Gastroesophageal sphincter (tissue), 4 donors: ENCODE measurements at places on chromosomes 3 and 15.

- ATAC-seq = no peak
These were observed 87.5 kb upstream of the LINGO1 start for GRCh38 chr15:77720173-77720572.

- ATAC-seq = no peak
These were observed 62.8 kb downstream of the SLCO2A1 start for GRCh38 chr3:133966954-133967353.

- ATAC-seq = no peak
These were observed 6.7 kb upstream of the FETUB start for GRCh38 chr3:186633481-186633880.

- no peak for ATAC-seq
These were observed 1.6 kb upstream of the NTRK3 start for GRCh38 chr15:88258093-88258641.

GRCh38 chr3:24765399-24765798, 270.7 kb upstream of the THRB start:
- ATAC-seq = no peak

DNA sequence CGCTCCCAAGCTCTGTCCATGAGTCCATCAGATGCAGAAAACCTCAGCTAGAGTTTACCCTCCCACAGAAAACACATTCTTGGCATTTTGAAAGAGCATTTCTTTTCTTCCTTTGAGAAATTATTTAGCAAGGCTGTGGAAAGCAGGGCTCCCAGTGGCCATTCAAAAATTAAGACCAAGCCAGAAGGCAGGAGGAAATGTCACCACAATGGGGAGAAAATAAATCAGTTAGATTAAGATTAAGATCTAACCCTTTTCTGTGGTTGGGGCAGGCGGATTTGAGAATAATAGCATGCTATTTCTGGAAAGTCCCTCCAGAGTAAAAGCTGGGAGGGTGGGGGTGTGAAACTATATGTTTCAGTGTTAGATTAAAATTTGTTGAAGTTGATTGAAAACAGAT, 20.2 kb downstream of the LRIG1 start:
- no peak for ATAC-seq

GRCh38 chr3:172750069-172750367, 508 bp upstream of the ECT2 start:
- no peak for ATAC-seq

DNA sequence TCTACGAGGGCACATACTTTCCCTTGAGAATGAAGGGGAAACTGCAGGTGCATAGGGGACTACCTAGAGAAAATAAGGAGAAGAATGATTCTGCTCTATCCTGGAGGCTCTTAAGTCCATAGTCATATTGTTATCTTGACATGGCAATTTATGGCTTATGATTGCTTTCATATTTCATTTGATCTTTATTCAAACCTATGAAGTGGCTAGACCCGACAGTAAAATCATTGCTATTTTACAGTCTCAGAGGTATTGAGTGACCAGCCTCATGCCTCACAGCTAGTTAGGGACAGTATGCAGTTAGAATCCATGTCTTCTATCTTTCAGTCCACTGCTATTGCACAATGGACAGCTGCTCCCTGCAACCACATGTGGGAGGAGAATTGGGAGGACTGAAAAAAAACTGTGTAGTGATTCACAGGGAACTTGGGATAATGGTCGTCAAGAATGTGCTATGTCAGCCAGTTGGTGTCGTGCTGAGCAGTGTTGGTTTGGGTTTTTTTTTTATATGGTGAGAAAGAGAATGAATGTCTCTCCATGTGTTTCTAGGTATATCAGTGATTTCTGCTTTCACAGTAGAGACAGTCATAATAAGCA, 63.2 kb upstream of the SPPL2A start:
- peak; percentile 73 for ATAC-seq

GRCh38 chr3:190083635-190084034, 37.1 kb downstream of the P3H2 start:
- ATAC-seq = no peak

- no peak for ATAC-seq
These were observed 3.7 kb upstream of the THRB start for GRCh38 chr3:24498391-24498790.

- ATAC-seq = no peak
These were observed 17.1 kb upstream of the SNX22 start for GRCh38 chr15:64134345-64134829.

GRCh38 chr3:59258550-59259260, 208.9 kb upstream of the CFAP20DC start:
- ATAC-seq = no peak

- no peak for ATAC-seq
These were observed 820.5 kb downstream of the MCTP2 start for GRCh38 chr15:95051861-95052260.

- no peak for ATAC-seq
These were observed 33.2 kb upstream of the TMC3 start for GRCh38 chr15:81407176-81407575.

GRCh38 chr15:64519897-64520296, 59.5 kb downstream of the ZNF609 start:
- ATAC-seq = no peak

DNA sequence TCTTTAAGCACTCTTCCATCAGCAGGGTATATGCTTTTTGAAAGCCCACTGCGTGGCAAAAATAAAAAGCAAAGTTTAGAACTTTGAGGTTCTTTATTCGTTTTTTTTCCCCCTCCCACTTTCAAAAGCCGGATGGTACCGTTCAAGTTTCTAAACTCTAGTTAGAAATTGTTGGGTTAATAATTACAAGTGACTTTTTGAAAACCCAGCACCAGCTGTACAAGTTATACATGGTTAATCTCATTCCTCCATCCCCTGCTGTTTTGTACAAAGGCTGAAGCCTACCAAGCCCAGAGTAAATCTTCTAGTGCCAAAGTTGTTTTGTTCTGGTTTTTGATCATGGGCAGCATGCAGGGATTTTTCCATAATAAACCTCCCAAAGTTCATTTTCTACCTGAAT, 48.6 kb downstream of the WDR72 start:
- ATAC-seq = no peak

- ATAC-seq = no peak
These were observed 37.3 kb downstream of the ST3GAL6 start for GRCh38 chr3:98800401-98800800.

DNA sequence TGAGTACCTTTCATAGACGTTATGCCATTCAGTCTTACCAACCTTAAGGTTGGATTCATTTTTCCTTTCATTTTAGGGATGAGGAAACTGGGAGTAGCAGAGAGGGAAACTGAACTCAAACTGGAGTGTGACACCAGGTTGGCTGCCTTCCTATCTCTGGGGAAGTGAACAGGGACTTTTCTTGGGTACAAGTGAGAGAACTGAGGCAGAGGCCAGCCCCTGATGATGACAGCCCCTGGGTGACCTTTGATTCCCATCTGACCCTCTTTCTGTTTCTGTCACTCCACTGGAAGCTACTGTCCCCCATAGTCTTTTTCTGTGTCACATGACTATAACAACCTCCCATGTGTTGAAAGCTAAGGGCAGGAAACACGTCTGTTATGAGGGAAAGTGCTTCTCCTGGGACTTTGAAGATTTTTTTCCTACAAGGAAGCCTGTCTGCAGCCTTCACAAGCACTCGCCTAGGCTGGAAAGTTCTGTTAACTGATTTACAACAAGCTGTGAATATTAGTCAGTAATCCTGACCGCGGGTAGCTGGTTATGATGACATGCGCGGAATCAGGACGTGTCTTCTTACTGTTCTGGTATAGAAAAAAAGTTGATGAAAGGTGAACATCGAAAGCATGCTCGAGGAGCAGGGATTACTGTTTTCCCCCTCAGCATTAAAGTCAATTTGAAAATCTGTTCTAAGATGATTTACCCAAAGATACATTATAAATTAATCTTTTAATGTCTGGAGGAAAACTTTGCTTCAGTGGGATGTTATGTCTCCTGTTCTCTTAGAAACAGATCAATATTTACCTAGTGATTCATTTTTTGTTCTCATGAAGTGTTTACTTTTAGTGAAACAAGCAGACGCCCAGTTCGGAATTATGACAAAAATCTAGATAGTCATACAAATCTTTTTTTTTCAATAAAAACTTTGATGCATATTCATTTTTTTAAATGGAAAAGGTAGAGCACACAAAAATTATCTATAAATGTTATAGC, 31.5 kb downstream of the ABHD2 start:
- ATAC-seq = peak; percentile 65

DNA sequence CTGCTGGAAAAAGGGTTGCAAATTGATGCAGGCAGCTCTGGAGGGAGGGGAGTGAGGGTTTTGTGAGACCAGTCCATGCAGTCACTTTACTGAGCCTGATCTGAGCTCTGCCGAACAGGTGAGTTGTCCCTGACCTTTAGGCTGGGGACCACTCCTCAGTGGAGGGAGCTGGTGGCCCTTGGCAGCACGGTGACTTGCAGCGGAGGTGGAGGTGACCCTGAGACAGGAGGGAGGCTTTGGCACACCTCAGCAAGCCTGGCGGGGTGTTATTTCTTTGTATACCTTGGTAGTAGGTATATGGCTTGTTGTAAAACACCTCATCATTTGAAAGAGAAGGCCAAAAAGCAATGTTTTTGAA, 43.5 kb downstream of the FGD5 start:
- no peak for ATAC-seq

DNA sequence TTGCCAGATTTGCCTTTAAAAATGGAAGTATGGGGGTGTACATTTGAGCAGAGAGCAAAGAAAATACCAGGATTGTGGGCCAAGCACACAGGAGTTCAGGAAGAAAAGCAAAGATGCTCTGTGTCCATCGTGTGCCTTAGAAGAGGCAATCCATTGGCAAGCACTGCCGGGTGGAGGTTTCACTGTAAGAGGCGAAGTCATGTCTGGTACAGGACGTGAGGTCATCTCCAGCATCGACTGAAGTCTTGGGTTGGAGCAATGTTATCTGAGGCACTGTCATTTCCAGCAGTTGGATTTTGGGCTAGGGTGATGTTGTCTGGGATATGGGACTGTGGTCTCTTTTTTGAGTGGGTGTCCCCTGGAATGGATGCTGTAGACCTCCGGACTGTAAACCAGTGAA, 4.8 kb upstream of the RGMA start:
- no peak for ATAC-seq

- ATAC-seq = no peak
These were observed 139.6 kb downstream of the LRRK1 start for GRCh38 chr15:101058735-101059134.

GRCh38 chr3:188266562-188267274, 112.8 kb downstream of the LPP start:
- ATAC-seq = peak; percentile 63

DNA sequence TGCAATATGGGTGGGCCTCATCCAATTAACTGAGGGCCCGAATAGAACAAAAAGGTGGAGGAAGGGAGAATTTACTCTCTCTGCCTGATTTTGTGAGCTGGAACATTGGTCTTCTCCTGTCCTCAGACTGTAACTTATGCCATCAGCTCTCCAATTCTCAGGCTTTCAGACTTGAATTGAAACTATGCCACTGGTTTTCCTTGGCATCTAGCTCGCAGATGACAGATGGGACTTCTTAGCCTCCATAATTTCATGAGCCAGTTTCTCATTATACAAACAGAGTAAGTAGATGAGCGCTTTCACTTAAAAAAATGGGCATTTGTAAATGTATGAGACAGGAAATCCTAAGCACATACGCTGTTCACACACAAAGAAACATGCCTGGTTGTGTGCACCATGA, 8.7 kb upstream of the PTX3 start:
- ATAC-seq = no peak

DNA sequence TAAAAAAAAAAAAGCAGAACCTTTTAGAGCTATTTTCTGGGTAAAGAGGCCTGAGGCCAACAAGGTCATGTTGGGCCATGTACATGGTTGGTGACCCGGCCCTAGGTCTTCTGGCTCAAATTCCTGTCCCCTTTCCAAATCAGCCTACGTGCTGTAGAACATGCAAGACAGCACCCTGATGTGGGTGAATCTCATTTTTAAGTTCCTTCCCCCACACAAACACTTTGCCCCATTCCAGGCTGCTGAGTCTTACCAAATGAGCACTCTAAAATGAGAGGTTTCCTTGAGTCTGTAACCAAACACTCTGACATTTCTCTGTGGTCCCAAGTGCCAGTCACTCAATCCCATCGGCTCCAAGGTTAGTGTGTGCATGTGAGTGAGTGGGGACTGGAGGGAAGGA, 9.4 kb downstream of the BCL6 start:
- no peak for ATAC-seq
